ENCODE measurements at places on chromosomes 1 and 21.

GRCh38 chr21:33259995-33260394, 6.2 kb upstream of the IL10RB start:
- DNase-seq, result no peak

- no peak for DNase-seq
Observed at GRCh38 chr1:97143236-97143882, 421.8 kb downstream of the PTBP2 start.

GRCh38 chr1:31943546-31944184, 5.5 kb upstream of the PTP4A2 start:
- no peak for DNase-seq

- DNase-seq, result no peak
Observed at GRCh38 chr1:81702079-81702715, 98.5 kb upstream of the ADGRL2 start.

DNA sequence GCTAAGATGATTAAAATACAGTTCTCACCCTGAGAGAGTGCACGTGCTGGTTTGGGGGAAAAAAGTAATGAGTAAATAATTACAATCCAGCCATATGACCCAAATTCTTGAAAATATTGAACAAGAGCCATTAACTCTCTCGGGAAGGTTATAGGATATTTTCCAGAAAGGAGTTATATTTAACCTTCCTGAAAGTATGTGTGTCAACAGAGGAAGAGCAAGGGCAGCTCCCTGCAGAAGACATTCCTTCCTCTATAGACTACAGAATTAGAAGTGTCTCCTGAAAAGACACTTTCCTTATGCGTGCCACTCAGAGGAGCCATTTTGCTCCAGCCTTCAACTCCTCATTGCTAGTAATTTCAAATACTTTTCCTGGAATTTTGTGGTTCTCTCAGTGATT, 648.7 kb downstream of the USP25 start:
- no peak for DNase-seq

DNA sequence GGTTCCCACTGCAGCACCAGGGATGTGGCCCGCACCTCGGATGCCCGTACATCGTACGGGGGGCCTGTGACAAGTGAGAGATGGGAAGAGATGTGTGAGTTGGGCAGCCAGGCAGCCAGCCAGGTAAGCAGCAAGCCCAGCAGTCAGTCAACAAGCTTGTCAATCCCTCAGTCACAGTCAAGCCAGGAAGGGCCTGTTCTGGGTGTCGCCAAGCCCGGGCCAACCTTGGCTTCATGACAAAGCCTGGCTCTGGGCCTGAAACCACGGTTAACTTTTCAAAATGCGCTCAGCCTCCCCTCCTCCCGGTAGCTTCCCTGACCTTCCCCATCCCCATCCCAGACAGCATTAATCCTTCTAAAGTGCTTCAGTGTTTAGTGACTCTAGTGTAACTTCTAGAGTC, 31.8 kb downstream of the MYOM3 start:
- no peak for DNase-seq
